ENCODE measurements at places on chromosomes 5 and 9.

DNA sequence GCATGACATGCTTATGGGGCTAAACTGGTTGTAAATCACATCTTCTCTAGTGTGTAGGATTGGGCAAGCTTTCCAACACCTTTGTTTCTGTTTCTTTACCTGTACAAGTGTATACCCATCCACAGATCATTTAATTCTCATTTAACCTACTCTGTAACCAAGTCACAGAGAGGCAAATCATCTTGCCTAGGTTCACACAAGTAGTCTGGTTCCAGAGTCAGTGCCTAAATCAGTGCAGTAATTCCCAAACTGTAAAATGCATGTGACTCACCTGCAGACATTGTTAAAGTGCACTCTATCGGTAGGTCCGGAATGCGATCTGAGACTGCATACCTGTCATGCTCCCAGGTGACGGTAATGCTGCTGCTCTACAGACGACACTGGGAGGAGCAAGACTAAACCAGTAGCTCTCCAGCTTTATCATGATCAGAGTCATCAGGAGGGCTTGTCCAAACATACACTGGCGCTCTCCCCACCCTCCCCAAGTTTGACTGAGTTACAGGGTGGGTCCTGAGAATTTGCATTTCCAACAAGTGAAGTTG lies 107.9 kb upstream of the FREM1 start:
- DNase-seq = no peak

GRCh38 chr5:115430374-115430773 lies 114.2 kb downstream of the FEM1C start:
- DNase-seq = no peak

- no peak for DNase-seq
These were observed 510.5 kb downstream of the RAB3C start for GRCh38 chr5:59093329-59093728.

DNA sequence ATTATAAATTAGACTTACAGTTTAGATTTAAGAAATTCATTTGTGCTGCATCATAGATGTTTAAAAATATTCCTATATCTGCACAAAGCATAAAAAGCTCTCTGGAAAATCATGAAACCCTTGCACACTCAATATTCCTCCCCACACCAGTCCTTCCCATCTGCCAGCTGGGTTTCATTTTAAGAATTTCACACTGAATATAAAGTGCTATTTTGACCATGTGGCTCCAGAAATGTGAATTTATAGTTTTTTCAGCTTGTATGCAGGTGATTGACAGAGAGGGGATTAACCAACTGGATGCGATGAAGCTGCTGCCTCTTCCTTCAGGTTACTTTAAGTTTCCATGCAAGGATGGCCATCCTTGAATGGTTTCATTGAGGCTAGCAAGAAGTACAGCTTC lies 346.3 kb downstream of the NDUFS4 start:
- DNase-seq = no peak

GRCh38 chr9:78289474-78289873 lies 7.5 kb upstream of the PSAT1 start:
- no peak for DNase-seq

DNA sequence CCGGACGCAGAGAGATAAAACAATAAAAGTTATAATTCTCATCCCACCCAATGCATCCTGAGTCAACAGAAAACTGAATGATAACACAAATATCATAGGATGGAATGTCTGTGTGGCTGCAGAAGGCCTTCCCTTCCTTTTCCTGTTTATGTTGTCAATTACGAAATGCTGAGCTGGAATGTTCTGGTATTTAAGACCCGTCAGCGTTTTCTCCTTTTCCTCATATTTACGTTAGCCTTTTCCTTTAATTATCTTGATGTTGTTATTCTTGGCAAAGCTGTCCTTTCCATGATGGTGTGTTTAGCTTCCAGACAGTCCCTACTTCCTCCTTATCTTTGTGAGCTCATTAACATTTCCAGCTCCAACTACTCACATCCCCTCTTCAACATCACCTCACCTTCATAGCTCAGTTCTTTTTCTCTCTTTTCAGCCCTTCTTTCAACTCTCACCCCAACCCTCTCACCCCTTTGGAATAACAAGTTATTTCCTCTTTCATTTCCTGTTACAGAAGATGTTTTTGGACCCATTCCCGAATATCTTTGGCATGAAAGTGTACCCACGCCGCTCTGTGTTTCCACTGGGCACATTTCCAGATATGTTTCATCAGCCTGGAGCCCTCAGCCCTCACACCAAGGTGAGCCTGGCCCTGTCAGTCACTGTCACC lies 221.6 kb downstream of the NR2F1-AS1 start:
- DNase-seq = no peak

GRCh38 chr5:126674145-126674544 lies 73.4 kb downstream of the PHAX start:
- no peak for DNase-seq

- peak; percentile 58 for DNase-seq
These were observed 45.2 kb downstream of the ANKDD1B start for GRCh38 chr5:75656311-75657003.

- no peak for DNase-seq
These were observed 29.1 kb upstream of the ZFAND5 start for GRCh38 chr9:72394066-72394465.
